ENCODE measurements at places on chromosomes 3 and 15.

- DNase-seq = no peak
Measured at GRCh38 chr3:53043738-53044137, 2.1 kb downstream of the SFMBT1 start.

GRCh38 chr3:33898901-33899300 is 100.5 kb downstream of the PDCD6IP start:
- no peak for DNase-seq

DNA sequence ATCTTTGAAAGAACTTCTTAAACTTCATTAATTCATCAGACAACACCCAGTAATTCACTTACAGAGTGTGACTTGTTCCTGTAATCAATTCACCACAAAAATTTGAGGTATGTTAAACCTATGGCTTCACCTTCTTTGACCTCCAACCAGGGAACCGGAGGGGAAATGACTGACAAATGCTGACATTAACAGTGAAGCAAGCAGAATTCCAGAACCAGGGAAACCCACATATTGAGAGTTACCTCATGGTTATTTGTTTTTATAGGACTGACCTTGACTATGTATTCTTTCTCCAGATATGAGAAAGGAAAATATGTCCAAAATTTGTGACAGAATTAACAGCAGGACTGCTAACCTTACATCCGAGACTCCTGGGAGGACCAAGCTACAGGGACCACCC is 2.7 kb downstream of the P3H2 start:
- peak; percentile 59 for DNase-seq

- peak; percentile 7 for DNase-seq
Measured at GRCh38 chr3:29696311-29696710, 415.4 kb downstream of the RBMS3 start.

- DNase-seq = no peak
Measured at GRCh38 chr3:189386739-189387138, 215.0 kb downstream of the TPRG1 start.

- DNase-seq = no peak
Measured at GRCh38 chr3:52537165-52537620, 788 bp downstream of the UQCC5 start.
